Activated CD4-positive, alpha-beta T cell treated with anti-CD3 and anti-CD28 coated beads, Interleukin-2, amount 10 ng/mL, durations not matched to agents 24 days and 14 days (primary cell): ENCODE measurements at places on chromosomes 2 and 18.

DNA sequence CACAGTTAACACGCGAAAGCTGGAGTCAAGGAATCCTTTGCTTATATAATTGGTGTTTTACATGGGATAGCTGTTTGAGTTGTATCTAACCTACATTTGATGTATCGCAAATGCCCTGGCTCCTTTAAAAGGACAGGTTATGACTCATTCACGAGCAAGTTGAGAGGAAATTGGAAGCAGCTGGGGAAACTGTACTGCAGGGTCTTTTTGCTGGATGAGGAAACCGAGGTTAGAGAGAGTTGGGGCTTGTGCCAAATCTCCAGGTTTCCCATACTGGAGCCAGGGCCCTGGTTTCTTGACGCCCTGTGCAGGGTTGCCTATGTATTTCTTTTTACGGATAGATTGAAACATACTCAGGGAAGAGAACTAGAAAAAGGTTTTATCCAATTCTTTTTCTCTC, 60.0 kb upstream of the SPTBN1 start:
- DNase-seq = no peak

DNA sequence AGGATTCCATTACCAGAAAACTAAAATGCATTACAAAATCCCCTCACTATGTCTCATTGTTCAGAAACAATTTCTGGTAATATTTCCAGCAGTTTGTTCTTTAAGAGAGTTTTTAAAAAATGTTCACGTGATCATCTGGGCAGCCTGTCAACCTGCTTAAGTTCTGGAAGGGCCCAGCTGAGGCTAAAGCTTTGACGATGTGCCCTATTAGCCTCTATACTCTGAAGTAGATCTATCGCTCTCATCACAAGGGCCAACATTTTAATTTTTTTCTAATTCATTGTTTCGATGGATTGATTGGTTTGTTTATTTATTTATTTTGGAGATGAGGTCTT, 205.8 kb downstream of the PRKCE start:
- no peak for DNase-seq

GRCh38 chr18:28794459-28795245, 617.7 kb upstream of the CDH2 start:
- no peak for DNase-seq

- no peak for DNase-seq
Measured at GRCh38 chr18:45820106-45820745, 5.2 kb upstream of the SIGLEC15 start.

DNA sequence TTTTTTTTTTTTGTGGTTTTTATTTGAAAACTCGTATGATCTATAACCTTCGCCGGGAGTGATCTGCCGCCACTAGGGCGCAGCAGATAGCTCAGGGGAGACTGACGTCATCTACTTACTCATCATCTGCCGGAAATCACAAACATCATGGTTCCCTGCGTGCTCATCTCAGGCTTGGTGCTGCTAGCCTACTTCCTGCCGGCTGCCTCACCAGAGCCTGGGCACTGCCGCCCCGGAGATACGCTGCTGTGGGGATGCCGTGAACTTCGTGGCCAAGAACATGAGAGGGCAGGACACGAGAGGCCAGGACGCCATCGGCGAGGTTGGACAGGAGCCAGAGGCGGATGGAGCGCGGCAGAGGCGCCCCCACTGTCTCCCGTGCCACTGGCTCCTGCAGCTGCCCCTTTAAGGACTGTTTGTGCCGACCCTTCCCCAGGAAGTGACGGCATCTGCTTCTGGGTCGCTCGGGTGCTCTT, 68.8 kb downstream of the DOK6 start:
- peak; percentile 70 for DNase-seq

DNA sequence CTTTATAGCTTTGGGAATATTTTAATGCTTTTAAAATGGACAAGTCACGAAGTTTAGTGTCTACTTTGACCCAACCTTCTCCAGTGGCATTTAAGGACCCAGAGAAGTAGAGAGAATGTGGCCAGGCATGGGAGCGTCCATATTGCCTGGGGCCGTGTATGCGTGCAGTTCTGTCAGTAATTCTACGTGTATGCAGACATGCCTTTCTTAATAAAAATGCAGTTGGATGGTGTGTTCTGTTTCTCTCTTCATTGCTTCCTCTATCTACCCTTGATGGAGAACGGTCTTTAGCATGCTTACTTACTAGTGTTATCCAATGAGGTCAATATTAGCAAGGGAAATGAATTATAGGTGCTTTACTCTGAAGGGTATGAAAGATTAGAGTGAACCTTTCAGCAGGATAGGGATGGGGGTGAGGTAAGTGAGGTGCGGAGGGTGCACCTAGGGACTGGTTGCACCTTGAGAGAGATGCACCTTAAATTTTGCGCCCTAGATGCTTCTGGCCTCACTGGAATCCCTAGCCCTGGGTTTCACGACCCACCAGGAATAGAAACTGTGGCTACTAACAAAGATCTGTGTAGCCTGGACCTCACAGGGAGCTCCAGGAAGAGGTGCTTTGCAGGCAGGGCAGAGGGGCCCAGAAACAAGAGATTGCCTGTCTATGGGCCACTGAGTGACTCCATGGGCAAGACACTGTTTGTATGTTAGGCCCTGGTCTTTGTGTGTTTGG, 194.3 kb downstream of the MYCN start:
- peak; percentile 7 for DNase-seq

- DNase-seq = no peak
Measured at GRCh38 chr2:162967147-162967546, 128.6 kb upstream of the KCNH7 start.

- no peak for DNase-seq
Measured at GRCh38 chr2:112584891-112585250, 462 bp downstream of the CHCHD5 start.
